Stimulated activated CD8-positive, alpha-beta memory T cell treated with anti-CD3 and anti-CD28 coated beads, Interleukin-2, amount 100 ng/mL, for 1 hour (primary cell): ENCODE measurements at places on chromosomes 3 and 15.

- no peak for DNase-seq
Observed at GRCh38 chr15:33716025-33716424, 252.3 kb upstream of the CHRM5 start.

GRCh38 chr3:56885879-56886278 is 84.1 kb upstream of the ARHGEF3 start:
- DNase-seq: no peak

- no peak for DNase-seq
Observed at GRCh38 chr3:53489787-53490458, 4.5 kb upstream of the CACNA1D start.

GRCh38 chr3:45691842-45692241 is 2.6 kb downstream of the SACM1L start:
- DNase-seq: no peak

- DNase-seq: no peak
Observed at GRCh38 chr3:155015776-155016436, 64.2 kb upstream of the MME start.

DNA sequence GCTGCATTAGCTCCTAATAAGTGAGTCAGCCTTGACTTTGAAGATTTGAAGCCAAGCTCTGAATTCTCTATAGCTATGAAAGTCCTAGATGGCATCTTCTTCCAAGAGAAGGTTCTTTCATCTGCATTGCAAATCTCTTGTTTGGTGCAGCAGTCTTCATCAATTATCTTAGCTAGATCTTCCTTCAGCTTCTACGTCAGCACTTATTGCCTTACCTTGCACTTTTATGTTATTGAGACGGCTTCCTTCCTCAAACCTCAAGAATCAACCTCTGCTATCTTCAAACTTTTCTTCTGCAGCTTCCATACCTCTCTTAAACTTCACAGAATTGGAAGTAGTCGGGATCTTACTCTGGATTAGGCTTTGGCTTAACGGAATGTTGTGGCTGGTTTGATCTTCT is 167.6 kb downstream of the SCAPER start:
- DNase-seq: no peak

GRCh38 chr15:31366169-31366734 is 39.6 kb downstream of the KLF13 start:
- no peak for DNase-seq

GRCh38 chr3:67526246-67526645 is 128.2 kb downstream of the SUCLG2 start:
- no peak for DNase-seq

DNA sequence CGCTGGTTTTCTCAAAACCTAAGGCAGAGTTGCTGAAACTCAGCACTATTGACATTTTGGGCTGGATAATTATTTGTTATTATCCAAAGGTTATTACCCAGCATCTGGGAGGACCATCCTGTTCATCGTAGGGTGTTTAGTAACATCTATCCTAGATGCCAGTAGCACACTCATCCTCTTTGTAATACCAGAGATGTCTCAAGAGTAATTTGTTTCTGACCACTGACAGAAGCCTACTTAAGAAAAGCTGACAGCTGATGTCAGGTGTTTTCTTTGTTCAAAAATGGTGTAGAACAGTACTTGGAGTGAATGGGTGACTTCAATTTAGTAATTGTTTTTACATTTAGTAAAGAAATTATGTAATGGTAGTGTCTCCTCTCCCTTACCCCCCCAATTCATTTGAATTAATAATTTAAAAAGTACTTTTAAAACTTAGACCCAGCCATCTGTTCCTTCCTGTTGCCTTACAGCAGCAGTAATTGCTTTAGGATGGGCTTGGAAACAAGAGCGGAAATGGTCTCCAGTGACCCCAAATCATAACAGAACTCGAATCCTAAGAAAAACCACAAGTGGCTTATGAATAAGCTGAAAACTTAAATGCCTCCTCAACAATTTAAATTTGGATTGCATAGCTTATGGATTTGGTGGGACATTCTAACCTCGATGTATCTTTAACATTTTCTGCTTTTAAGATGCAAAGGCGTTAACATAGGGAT is 105.4 kb downstream of the PTPRG start:
- no peak for DNase-seq

- DNase-seq: no peak
Observed at GRCh38 chr3:169992156-169992555, 25.5 kb downstream of the SEC62 start.

GRCh38 chr15:80967451-80967850 is 22.2 kb downstream of the MESD start:
- DNase-seq: no peak

GRCh38 chr3:18446149-18446825 is 21.1 kb upstream of the SATB1 start:
- no peak for DNase-seq

- DNase-seq: no peak
Observed at GRCh38 chr3:133474817-133475216, 75.0 kb downstream of the BFSP2 start.

DNA sequence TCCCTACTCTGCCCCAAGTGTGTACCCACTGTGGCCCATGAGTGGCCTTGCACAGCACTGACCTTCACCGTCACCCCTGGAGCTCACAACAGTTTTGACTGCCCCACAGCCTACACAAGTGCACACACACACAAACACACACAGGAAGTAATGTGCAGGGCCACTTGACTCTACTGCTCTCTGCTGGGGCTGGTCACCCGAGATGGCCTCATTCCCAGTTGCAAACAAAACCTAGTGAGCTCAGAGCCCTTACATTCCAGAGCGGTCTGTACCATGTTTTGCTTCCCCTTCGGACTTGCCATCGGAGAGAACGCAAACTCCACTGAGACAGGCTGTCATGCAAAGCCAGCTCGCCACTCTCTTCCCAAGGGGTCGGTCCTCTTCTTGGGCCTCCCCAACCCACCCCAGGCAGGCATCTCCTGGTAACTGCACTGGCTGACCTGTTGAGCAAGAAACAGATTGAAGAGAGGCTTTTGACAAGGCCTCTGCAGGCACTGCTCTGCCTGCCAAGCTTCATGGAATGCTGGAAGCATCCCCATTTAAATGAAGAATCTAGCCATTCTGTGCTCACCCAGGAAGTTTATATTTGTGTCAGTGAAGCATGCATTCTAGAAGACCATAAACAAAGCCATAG is 232.0 kb upstream of the IGF1R start:
- DNase-seq: no peak

DNA sequence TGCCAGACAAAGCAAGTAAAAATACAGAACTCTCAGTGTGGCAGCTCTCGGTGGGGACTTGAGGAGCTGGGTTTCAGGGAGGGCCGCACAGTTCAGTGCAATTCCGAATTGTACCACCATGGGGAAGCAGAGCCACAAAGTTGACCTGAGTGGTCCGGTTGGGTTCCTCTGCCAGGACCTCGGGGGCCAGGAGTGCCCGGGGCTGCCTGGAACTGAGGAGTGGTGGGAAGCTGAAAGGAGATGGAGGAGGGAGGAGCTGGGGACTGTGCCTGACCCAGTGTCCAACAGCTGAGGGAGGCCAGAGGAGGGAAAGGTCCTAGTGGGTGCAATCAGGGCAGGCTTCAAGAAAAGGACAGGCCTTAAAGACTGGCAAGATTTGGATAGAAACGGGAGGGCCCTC is 32.2 kb upstream of the TRH start:
- DNase-seq: no peak

GRCh38 chr3:49111347-49111746 is 6.8 kb upstream of the QARS1 start:
- no peak for DNase-seq

DNA sequence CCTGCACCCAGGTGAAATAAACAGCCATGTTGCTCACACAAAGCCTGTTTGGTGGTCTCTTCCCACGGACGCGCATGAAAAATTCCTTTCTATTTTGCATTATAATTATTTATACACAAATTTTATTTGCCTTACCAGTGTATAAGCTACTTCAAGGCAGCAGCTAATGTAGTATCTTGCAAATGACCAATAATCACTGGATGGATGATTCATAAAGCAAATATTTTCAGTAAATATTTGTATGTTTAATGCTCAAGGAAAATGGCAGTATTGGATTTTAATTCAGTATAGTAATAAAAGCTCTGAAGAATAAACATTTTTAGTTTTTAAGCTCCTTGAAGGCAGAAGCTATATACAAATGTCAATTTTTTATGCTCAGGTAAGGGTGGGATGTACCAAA is 158.7 kb upstream of the NANOGP8 start:
- no peak for DNase-seq

- no peak for DNase-seq
Observed at GRCh38 chr15:57463360-57463759, 87.1 kb downstream of the CGNL1 start.

DNA sequence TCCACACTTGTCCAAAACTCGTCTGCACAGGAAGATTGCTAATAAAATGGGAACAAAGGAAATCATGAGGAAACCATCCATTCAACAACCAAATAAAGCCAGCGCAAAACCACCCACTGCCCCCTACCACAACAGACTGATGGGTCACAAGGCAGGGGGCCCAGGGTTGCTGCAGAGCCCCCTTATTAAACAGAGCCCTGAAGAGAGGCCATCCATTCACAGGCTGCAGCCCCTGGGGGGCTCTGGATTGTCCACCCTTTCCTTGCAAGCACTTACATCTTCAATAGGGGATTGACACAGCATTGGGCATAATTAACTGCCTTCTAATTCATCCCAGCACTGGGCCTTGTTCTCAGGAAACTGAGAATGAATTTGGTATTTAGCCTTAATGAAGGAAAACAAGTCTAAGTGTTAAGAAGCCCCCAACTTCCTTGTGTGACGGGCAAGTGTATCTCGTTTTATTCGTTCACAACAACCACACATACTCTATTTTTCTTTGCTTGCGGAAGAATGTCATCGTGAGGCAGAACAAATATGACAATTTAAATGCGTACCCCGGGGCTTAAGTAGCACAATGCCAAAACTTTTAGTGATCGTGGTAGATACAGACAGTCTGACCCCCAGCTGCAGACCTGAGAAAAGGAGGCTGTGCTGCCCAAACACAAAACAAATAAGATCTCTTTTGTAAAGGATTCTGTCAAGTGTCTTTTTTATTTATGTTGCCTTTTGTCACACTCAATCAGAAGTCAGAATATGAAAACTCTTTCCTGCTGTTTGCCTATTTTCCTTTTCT is 144.0 kb downstream of the SEMA6D start:
- no peak for DNase-seq

- DNase-seq: peak; percentile 57
Observed at GRCh38 chr3:71226565-71227269, 356.8 kb downstream of the FOXP1 start.

- DNase-seq: no peak
Observed at GRCh38 chr15:63465104-63465503, 39.3 kb upstream of the USP3 start.

GRCh38 chr15:58900631-58901030 is 32.8 kb downstream of the SLTM start:
- no peak for DNase-seq

DNA sequence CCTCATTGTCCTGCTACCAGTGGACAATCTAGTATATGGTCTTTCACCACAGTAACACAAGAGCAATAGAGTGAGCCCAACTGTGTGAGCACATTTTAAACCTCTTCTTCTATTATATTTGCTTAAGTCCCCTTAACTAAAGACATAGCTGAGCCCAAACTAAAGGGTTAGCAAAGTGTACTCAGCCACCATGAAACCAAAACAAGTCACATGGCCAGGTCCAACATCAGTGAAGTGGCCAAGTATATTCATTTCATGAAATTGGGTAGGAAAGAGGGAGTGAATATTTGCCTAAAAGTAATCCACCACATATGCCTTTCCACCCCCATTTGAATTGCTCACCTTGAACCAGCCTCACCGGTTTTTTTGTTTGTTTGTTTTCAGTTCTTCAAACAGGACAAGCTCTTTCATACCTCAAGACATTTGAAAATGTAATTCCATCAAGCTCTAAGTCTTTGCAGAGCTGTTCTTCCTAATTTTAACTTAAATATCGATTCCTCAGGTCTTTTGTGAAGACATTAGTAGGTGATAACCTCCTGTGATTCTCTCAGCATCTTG is 327.0 kb upstream of the SEMA6D start:
- DNase-seq: no peak

GRCh38 chr3:172560026-172560425 is 36.8 kb upstream of the TNFSF10 start:
- no peak for DNase-seq

GRCh38 chr3:31249545-31249944 is 283.2 kb upstream of the STT3B start:
- no peak for DNase-seq

- no peak for DNase-seq
Observed at GRCh38 chr3:62446337-62446940, 73.1 kb upstream of the FEZF2 start.

DNA sequence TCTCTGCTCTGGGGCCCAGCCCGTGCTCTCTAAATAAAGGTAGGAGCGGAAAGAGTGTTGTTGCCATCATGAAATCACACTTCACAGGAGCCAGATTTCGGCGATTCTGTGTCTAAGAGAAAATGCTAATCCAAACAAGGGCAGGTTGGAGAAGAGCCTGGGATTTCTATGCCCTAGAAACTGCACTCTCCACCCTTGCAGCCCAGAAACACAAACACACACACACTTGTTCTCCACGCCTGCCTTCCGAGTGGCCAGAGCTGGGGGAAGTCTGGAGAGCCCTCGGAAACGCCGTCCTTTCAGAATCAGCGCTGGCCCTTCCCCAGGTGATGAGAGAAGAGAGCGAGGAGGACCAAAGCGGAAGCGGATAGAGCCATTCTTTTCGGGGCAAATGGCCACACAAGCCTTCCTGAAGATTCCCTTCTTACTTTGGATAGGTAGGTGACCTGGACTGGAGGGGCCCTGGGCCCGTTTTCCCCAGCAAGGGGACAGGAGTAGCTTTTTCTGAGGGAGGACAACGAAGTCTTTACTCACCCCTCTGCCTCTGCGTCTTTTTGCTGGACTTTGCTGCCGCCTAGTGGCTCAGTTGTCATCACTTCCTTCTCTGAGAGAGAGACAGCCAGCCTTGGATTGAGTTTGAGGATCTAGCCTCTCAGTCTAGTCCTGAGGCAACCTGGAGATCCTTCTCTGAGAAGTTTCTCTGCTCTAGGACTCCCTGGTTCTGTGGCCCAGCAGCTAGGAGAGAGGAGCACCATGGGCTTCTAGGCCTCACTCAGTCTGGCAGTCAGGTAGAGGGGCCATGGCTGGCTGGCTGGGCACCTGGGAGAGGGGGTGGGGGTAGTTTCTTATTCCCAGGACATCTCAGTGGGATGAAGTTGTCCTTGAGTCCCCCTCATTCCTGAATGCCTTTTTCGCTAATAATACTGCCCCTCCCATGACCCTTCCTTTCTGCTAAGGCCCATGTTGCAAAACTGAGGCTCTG is 37.7 kb downstream of the SENP8 start:
- peak; percentile 58 for DNase-seq

- no peak for DNase-seq
Observed at GRCh38 chr3:10521772-10522441, 16.5 kb upstream of the ATP2B2 start.
